DMS79 (cell line): ENCODE measurements at places on chromosomes 2 and 18.

GRCh38 chr2:28129955-28130695, 239.6 kb downstream of the BABAM2 start:
- no peak for DNase-seq

GRCh38 chr18:80120932-80121331, 11.9 kb downstream of the ADNP2 start:
- no peak for DNase-seq

- no peak for DNase-seq
These were observed 59.7 kb downstream of the INPP5D start for GRCh38 chr2:233119806-233120205.

GRCh38 chr2:171922230-171923022, at the start of gene HAT1:
Gene HAT1, plus strand, starts transcription at chr2:171922461. Its CDS starts 40 bp downstream, at chr2:171922501.
- peak; percentile 95 for DNase-seq

DNA sequence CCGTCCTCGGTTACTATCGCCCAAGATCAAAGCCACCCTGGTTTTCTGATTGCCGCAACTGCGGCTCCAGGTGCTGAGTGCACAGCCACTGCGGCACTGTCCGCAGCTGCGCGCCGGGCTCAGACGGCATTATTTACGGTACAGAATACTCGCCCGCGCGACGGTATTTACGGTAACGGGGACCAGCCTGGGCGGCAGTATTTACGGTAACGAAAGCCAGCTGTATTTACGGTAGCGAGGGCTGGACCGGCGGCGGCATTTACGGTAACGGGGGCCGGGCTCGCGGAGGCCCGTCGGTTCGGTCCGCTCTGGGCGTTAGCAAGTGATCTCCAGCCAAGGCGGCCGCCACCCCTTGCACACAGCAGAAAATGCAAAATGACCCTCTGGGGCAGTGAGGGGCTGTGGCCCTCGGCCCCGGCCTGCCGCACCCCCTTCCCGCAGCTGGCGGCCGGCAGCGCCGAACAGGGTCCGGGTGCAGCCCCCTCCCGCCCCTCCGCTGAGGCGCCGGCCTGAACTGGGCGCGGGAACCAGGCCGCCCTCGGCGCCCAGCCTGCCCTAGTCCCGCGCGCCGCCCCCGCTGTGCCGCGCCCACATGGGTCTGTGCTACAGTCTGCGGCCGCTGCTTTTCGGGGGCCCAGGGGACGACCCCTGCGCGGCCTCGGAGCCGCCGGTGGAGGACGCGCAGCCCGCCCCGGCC, at the start of gene GNAL:
GNAL (plus strand) TSS at position 293 of the 697 bp plus-strand sequence; CDS start at position 593, 300 bp downstream.
- DNase-seq = no peak

- DNase-seq = no peak
These were observed 8.9 kb downstream of the ZNF512 start for GRCh38 chr2:27591745-27592144.

DNA sequence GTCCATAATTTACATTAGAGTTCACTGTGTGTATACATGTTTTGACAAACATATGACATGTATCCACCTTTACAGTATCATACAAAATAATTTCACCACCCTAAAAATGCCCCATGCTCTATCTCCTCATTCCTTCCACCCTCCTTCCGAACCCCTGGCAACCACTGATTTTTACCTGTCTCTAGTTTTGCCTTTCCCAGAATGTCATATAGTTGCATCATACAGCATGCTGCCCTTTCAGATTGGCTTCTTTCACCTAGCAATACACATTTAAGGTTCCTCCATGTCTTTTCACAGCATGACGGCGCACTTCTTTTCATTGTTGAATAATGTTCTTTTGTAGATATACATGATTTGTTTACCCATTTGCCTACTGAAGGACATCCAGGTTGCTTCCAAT, 10.4 kb downstream of the LRPPRC start:
- DNase-seq = no peak

- no peak for DNase-seq
These were observed 143.1 kb downstream of the KCTD1 start for GRCh38 chr18:26405190-26405801.

DNA sequence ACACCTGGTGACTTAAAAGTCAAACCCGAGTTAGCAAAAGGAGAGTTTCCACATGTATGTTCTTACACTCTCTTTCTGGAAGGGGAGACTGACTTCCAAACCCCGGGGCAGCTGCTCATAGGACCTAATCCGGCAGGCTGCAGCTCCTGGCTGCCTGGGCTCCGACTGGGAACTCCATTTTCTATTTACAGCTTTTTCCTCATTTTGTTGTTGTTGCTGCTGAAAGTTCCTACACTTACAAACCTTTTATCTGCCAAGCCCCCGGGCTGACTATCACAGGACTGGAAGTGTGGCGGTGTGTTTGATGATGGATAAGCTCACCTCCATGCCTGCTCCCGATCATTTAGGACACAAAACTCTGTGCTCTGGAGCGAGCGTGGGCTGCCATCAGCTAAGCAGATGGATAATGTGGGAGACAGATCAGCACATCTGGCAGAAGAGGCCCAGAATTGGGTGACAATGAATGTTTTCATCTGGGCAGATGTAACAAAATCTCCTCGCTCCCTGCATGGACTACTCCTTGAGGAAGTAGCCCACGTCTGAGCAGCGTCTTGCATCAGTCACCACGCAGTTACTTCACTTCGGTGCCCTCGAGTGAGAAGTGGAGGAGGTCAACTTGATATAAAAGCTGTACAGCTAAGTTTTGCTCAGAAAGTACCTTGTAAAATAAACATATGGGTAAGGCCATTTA, 114.4 kb upstream of the COPS8 start:
- DNase-seq = peak; percentile 48

- no peak for DNase-seq
These were observed 87.9 kb downstream of the WDPCP start for GRCh38 chr2:63500398-63500797.

- no peak for DNase-seq
These were observed 850.6 kb downstream of the CNTNAP5 start for GRCh38 chr2:124875627-124876244.

GRCh38 chr2:233798335-233799086, 20.4 kb downstream of the MROH2A start:
- DNase-seq = no peak

DNA sequence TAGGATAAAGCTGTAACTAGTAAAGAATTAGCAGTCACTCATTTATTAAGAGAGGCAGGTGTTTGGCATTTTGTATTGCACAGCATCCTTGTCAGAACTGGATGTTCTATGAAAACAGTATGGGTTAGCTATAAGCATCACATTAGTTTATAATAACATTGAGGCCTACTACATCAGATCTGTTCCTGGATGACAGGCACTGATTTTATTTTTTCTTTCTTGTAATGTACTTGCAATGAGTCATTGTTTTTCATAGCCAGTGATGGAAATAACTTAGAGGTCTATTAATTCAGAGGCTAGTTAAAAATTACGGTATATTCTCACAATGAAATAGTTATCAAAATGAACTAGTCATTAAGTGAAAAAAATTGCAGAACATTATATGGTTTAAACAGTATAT, 13.0 kb upstream of the RMDN2 start:
- no peak for DNase-seq

GRCh38 chr2:169975221-169975620, 148.0 kb downstream of the UBR3 start:
- no peak for DNase-seq

- DNase-seq = no peak
These were observed 254.5 kb downstream of the KLHL29 start for GRCh38 chr2:23639406-23639982.

- no peak for DNase-seq
These were observed 70.3 kb upstream of the COL5A2 start for GRCh38 chr2:189249901-189250300.

GRCh38 chr2:216539791-216540241, 41.2 kb downstream of the RPL37A start:
- peak; percentile 69 for DNase-seq

- no peak for DNase-seq
These were observed 5.9 kb downstream of the CCDC121 start for GRCh38 chr2:27622921-27623384.

DNA sequence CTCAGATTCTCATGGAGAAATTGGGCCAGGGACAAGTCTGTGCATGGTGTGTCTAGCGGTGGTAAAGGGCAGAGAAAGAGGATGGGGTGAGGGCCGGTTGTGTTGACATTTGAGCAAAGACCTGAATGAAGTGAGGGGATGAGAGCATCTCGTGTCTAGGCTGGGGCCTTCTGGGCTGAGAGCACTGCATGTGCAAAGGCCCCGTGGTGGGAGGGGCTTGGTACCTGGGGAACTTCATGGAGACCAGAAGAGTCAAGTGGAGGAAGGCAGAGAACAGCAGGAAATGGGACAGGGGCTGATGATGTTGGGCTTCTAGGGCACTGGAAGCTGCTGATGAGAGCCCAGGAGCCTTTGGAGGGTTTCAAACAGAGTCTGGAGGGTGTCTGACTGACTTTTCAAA, 76.8 kb downstream of the SH3BP4 start:
- no peak for DNase-seq

DNA sequence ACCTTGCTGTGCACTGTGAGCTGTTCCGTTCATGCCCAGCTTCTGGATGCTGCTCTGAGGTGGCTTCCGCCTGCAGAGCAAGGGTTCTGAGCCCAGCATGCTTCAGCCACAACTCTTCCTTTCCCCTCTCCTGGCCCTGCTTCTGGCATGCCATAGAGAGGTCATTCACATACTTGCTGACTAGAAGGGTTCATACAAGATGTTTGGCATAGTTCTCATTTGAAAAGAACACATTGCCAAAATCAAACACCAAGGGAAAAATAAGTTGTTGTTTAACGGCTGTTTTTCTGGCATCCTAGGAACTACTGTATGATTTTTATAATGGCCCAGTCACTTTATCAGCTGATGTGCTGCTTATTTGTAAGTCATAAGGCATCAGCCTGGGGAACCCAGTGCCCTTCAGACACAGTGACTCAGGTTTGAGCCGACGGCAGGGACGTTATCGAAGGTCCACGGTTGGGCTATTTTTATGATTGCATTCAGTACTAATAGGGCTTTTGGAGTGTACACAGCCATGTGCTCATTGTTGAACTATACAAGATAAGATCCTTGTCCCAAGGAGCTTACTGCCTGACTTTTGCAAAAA, 53.9 kb upstream of the CTAGE1 start:
- DNase-seq = no peak

DNA sequence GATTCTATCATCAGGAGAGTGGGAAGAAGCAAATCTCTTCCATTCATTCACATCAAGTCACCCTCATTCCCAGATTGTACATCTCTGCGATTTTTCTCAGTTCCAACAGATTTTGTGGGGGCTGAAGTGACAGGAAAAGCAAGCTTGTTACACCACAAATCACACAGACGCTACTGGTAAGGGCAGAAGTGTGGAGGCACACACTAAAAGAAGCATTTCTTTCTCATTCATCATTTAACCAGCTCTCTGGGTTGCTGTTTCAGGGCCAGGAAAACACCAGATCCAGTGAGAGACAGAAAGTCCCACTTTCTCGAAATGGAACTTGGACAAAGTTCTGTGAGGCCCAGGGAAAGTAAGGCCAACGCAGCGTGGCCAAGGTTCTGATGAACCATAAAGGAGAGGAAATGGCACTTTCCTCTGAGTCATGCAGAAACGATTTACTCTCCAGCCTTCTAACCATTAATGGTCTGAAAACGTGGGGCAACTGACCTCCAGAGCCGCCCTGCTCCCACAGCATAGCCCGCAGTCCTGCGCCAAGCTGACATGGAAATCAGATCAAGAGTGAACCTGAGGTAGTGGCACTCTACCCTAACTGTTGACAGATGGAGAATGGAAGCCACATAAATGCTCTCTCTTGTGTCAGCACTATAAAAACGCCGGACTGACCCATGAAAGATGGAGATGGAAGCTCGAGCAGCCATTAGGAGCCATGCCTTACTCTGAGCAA, 191.0 kb downstream of the C1D start:
- DNase-seq = peak; percentile 68

GRCh38 chr2:223474893-223475292, 127.3 kb downstream of the SCG2 start:
- no peak for DNase-seq
